AG04450 (cell line): ENCODE measurements at places on chromosomes 16 and 17.
A peak's percentile ranks its signal among the peaks of the same experiment; 100 is the strongest.

- DNase-seq: no peak
Observed at GRCh38 chr16:4674926-4675530, 18.3 kb upstream of the NUDT16L1 start.

DNA sequence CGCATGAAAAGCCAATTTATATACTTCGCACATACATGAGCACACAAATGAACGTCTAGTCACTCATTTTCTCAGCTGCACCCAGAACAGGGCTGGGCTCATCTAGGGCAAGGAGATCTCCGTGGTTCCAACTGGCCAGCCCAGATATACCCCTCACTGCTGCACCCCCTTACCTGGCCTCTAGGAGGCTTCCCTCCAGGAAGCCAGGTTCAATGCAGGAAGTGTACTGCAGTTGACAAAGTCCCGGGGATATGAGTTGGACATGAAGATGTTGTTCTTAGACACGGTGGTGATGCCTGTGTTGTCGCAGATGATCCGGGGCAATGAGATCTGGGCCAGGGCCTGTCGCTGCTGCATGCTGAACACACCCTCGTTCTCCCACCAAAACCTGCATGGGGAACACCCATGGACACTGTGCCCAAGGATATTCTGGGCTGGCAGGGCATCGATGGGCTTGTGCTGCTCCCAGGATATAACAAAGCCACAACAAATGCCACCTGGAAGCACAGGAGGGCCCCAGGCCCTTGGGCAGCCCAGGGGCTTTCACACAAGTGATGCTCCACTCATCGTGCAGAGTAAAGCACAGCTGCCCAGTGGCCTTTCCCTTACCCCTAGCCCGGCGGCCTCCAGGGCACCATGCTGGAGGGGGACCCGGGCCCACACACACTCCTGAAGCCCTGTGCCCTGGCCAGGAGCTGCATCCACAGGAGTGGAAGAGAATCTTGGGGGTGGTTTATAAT lies 10.1 kb downstream of the MPO start:
- DNase-seq: no peak

GRCh38 chr16:2960183-2961010 lies 3.7 kb upstream of the KREMEN2 start:
- no peak for DNase-seq

- DNase-seq: no peak
Observed at GRCh38 chr16:66717776-66718175, 21.2 kb upstream of the CMTM4 start.

GRCh38 chr16:48576927-48577326 lies 33.1 kb downstream of the N4BP1 start:
- no peak for DNase-seq

GRCh38 chr16:62989480-62989879 lies 953.2 kb upstream of the CDH8 start:
- DNase-seq: no peak

- DNase-seq: no peak
Observed at GRCh38 chr17:27541301-27542023, 85.2 kb downstream of the KSR1 start.

- no peak for DNase-seq
Observed at GRCh38 chr17:49894761-49895160, 46.9 kb upstream of the TAC4 start.

DNA sequence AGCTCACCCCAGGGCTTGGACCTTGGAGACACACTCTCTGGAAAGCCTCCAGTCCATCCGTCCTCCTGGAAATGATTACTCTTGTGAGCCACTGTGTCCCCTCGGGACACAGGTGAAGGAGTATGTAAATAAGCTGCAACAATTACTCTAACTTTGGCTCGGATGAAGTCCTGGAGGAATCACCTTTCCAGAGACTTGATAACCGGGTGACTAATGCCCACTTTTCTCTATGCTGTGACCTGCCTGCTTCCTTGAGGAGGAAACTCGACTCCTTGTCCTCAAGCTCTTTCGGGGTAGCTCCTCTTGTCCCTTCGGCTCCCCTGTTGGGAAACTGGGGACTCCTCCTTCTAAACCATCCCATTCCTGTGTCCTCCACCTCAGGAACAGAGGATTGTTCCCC lies at the start of gene OR1A1:
OR1A1 (plus strand) TSS at position 301 of the 400 bp plus-strand sequence. CDS start 7,954 bp downstream, outside the sequence.
- no peak for DNase-seq

DNA sequence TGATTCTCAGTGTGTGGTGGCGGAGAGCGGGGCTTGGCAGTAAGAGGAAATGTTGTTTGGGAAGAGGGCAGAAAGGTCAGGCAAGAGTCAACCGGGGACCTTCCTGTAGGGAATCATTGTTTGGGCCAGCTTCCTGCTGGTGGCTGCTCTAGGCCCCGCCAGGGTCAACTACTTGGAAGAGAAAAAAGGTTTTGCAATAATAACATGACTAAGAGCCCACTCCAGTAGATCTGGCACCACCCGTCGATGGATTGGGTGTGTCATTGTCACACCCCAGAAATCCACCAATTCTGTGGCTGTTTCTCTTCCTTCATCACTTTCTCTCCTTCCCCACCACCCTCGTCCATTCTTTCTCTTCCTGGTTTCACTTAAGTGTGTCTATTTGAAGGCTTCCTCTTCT lies 4.2 kb upstream of the KRT24 start:
- no peak for DNase-seq

DNA sequence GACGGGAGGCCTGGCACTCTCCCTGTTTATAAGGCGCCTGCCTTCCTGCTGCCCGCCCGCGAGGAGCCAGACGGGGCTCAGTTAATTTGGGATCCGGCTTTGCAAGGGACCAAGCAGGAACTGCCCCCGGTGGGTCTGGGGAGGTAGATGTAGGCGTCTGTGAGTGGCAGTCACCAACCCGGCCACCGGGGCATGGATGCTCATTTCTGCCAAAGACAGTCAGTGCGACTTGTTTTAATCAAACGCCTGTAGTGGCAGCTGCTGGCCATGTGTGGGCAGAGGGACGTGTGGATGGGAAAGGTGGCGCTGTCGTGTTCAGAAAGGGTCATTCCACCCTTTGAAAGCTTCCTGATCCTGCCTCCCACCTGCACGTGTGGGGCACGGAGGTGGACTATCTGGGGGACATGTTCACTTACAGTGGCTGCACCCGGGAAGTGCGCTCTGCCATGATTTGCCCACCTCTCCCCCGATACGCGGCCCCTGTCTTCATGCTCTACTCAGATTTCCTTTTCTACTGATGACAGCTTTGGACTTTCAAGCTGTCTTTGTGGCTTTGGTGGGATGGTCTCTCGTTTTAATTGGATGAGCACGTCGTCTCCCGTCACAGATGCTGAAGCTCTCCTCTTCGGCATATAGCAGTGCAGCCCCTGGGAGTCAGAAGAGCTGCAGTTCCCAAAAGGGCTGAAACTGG lies 60.3 kb upstream of the CIBAR2 start:
- DNase-seq: no peak

DNA sequence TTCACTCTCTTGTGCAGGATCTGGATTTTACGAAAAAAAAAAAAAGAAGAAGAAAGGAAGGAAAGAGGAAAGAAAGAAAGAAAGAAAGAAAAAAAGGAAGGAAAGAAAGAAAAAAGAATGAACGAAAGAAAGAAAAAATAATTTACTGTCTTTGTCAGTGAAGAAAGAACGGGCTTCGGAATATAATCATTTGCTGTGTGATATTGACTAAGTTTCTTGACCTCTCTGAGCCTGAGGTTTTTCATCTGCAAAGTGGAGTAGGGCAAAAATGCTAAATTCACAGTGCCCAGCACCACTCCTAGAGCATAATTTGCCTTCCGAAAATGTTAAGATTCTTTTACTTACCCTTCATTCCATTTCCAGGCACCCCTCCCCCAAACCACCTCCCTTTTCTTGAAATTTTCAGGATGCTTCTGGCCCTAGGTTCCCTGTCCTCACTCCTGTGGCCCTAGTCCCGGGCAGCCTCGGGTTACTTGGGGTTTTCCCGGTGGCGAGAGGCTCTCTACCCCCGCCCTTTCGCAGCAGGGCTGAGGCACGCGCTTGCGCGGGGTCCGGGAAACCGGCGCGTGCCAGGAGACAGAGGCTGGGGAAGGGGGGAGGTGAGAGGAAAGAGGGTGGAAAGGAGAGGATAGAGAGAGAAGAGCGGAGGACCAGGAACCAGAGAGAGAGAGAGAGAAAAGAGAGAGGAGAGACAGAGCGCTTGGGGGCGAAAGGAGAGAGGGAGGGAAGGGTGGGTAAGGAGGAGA lies at the start of gene CNTNAP1:
CNTNAP1 (plus strand) TSS at position 556 of the 746 bp plus-strand sequence. CDS start 299 bp downstream, outside the sequence.
- DNase-seq: no peak

DNA sequence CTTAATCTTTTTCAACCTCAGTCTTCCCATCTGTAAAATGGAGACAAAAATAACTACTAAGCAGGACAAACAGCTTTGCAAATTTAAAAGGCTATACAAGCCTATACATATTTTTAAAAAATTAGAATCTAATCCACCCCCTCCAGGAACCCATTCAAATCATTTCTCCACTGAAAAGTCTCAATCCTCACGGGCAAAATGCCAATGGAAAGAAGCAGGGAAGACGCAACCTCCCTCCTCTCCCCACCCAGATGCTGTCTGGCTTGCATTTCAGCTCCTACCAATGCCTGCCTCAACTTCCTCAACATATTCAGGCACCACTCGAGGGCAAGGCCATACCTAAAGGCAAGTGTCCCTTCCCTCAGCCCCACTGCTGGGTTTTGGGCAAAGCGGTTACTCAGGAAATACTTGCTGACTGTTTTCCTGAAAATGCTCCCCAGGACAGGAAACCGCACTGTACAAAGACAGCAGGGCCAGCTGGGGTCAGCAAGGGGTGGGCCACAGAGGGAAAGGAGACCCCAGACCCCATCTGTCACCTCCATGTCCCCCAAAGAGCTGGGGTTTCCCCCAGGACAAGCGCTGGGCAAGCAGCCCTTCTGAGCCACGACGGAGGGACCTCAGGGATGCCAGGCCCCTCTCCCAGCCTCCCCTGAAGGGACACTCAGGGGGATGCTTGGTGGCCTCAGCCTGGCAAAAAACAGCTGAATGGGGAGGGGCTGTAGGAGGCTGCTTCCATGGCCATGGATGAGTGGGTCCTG lies 47.7 kb upstream of the DOC2B start:
- DNase-seq: no peak

GRCh38 chr16:57382535-57383275 lies 10.4 kb downstream of the CX3CL1 start:
- DNase-seq: no peak

- DNase-seq: no peak
Observed at GRCh38 chr16:57276596-57276995, 7.9 kb downstream of the PLLP start.

DNA sequence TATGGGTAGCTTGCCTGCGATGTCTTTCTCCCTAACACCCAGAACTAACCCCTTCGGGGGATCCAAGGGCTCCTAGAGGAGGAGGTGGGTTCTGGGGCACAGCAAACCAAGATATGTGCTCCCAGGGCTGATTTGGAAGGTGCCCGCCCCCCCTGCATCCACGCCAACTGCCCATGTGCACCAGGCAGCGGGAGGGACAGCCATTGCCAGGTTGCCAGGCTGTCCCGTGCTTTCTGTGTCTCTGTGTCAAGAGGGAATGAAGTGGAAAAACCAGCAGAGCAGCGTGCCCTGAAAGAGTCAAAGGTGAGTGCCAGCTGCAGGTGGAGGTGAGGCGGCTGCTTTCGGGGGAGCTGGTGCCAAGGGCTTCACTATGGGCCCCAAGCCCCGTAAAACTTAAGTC lies 6.4 kb downstream of the TEKT5 start:
- no peak for DNase-seq

DNA sequence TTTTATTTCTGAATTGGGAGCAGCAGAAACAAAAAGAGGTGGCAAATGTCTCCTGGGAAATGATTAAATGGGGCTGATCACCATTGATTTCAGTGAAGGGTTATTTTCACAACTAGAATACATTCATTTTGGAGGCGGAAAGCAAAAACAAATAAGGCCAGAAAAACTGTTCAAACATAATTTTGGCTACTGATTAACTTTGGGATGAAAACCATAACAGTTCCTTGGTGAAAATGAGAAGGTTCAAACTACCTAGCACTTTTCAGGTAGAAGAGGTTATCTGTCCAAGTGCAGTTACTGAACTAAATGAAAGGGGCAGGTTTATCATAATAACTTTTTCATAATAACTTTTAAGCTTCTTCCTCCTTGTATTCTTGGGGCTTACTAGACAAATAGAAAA lies 718.5 kb downstream of the CDH11 start:
- no peak for DNase-seq

DNA sequence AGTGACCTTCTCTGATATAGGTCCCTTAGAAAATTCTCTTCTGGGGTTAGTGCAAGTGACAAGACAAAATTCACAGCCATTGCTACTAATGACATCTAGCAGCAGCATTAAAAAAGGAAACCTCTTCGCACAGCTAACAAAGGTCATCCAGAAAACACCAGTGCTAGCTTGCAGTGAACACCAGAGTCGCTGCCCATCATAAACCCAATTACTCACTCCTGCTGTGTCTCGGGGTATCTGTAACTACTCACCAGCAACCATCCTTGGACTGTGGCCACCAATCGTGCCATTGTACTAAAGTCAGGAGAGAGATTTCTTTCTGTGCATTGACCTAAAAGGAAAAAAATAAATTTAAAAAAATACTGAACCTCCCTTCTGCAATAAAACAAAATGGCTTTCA lies 1494.7 kb upstream of the CDH8 start:
- no peak for DNase-seq

- no peak for DNase-seq
Observed at GRCh38 chr17:21680366-21680765, 12.0 kb upstream of the KCNJ18 start.

GRCh38 chr16:83994703-83995102 lies 26.7 kb downstream of the NECAB2 start:
- DNase-seq: no peak

GRCh38 chr17:33131620-33132019 lies 140.0 kb downstream of the SPACA3 start:
- DNase-seq: no peak

GRCh38 chr16:69105501-69106361 lies at the start of gene HAS3:
HAS3 (plus strand) TSS chr16:69105653; CDS start chr16:69109396, 3,743 bp downstream.
- DNase-seq: no peak

- no peak for DNase-seq
Observed at GRCh38 chr17:62981933-62982332, 15.9 kb downstream of the TANC2 start.

- DNase-seq: peak; percentile 6
Observed at GRCh38 chr16:20385844-20386832, 18.4 kb downstream of the PDILT start.

DNA sequence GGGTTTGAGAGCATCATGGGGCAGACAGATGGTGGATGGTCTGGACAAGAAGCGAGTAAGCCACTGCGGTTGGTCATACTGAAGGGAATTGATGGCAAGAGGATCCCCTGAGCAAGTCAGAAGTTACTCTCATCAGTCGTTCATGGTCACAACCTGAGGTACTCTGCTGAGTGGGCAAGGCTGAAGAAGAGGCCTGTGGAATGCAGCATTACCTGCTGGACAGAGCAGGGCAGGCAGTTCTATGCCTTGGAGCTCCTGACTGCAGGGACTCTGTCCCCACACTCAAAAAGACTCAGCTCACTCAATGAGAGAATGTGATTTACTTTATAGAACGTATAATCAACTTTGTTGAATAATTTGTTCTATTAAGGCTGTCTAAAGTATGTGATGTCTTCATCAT lies 28.3 kb downstream of the ALDH3A2 start:
- no peak for DNase-seq

GRCh38 chr16:47884116-47884725 lies 271.6 kb downstream of the ABCC12 start:
- no peak for DNase-seq
